ENCODE measurements at places on chromosomes 4 and X.

- no peak overlapping the region for H3K27ac ChIP-seq
- H3K4me1 ChIP-seq, result no peaks in the 10 kb centered on the region
- no peaks in the 10 kb centered on the region for H3K27me3 ChIP-seq
These were observed 45.0 kb downstream of the CRLF2 start for GRCh38 chrX:1167466-1167865.

GRCh38 chrX:43870011-43870410 lies 12.2 kb downstream of the MAOB start:
- no peak overlapping the region for H3K4me3 ChIP-seq
- no peaks in the 10 kb centered on the region for H3K4me1 ChIP-seq
- no peaks in the 10 kb centered on the region for H3K27me3 ChIP-seq

- no peak overlapping the region for H3K27ac ChIP-seq
- no peak overlapping the region for H3K4me3 ChIP-seq
- no peaks in the 10 kb centered on the region for H3K4me1 ChIP-seq
- DNase-seq, result no peak
- H3K27me3 ChIP-seq, result no peaks in the 10 kb centered on the region
- H3K36me3 ChIP-seq, result no peaks in the 10 kb centered on the region
These were observed 50.4 kb upstream of the RPA4 start for GRCh38 chrX:96833333-96833732.

DNA sequence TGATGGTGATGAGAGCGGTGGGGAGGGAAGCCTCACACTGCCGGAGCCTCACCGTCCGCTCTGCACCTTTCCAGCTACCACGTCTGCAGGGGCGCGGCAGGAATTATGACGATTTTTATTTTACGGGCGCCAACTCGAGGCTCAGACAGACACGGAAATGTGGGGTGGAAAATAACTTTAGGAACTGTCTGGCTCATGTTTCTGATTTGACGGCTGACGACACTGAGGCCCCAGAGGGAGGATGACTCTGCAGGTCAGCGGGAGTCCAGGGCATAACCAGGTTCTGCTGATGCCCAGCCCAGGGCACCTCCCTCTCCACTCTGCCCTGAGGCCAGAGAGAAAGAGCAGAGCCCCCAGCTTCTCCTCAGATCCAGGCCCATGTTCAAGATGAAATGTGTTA lies 43.9 kb downstream of the C4orf50 start:
- no peak overlapping the region for H3K4me3 ChIP-seq
- H3K36me3 ChIP-seq, result no peaks in the 10 kb centered on the region
- H3K27me3 ChIP-seq, result no peaks in the 10 kb centered on the region
- no peak overlapping the region for H3K27ac ChIP-seq
- no peaks in the 10 kb centered on the region for H3K4me1 ChIP-seq
- no peak for DNase-seq

GRCh38 chr4:99467887-99468286 lies 32.7 kb upstream of the ADH7 start:
- H3K4me3 ChIP-seq, result no peak overlapping the region
- DNase-seq, result no peak
- no peak overlapping the region for H3K27ac ChIP-seq
- no peaks in the 10 kb centered on the region for H3K36me3 ChIP-seq

DNA sequence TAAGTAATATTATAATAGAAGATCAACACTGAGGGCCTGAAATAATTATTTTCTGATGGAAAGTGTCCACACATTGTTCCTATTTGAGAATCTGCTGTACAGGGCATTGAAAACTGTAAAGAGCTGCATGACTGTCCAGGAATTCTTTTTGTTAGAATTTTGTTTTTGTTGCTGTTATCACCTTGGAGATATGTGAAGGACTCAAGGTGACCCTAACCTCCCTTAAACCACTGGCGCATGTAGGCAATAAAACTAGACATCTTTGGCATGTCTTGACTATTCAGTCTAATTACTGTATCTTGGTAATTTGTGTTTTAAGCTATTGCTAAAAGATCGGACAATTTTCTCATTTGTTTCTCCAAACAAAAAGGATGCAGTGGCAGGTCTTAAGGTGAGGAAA lies 55.5 kb upstream of the SMIM10 start:
- H3K36me3 ChIP-seq, result no peaks in the 10 kb centered on the region
- no peak for DNase-seq
- no peaks in the 10 kb centered on the region for H3K27me3 ChIP-seq
- no peak overlapping the region for H3K27ac ChIP-seq
- no peaks in the 10 kb centered on the region for H3K4me1 ChIP-seq

GRCh38 chrX:97547877-97548578 lies 664.3 kb downstream of the RPA4 start:
- no peaks in the 10 kb centered on the region for H3K36me3 ChIP-seq
- no peak overlapping the region for H3K4me3 ChIP-seq
- no peak overlapping the region for H3K27ac ChIP-seq
- DNase-seq, result no peak
- no peaks in the 10 kb centered on the region for H3K4me1 ChIP-seq

GRCh38 chr4:5237086-5237660 lies 185.9 kb downstream of the STK32B start:
- no peaks in the 10 kb centered on the region for H3K4me1 ChIP-seq
- no peaks in the 10 kb centered on the region for H3K36me3 ChIP-seq
- H3K4me3 ChIP-seq, result no peak overlapping the region
- H3K27me3 ChIP-seq, result no peaks in the 10 kb centered on the region

DNA sequence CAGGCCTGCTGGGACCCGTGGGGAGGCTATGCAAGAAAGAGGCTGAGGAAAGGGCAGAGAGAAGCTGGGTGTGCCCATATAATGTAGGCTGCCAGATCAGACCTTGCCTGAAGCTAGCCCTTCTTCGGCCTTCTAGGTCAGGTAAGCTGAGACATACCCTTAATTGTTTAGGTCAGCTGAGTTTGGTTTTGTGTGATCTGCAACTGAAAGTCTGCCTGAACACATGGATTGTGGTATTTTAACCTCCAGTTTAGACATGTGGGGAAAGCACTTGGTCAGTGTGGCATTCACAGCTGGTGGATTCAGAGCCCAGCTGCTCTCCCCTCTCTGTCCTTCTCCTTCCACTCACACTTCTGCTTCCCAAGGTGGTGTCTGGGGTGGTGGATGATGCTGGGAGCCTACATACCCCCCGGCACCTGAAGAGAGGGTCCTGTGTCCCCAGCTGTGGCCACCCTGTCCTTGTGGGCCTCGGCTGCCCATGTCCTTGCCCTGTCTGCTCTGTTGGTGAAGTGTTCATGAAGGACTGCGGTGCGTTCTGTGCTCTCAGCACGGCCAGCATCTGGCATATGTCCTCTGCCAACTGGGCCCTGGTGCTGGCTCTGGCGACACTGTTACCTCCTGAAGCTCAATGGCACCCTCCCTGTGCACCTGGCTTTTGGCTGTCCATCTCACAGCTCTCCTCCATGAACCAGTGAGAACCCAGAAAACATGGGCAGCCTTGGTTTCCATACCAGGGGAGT lies 82.1 kb downstream of the NAT8L start:
- no peak overlapping the region for H3K27ac ChIP-seq
- no peak overlapping the region for H3K4me3 ChIP-seq
- no peaks in the 10 kb centered on the region for H3K27me3 ChIP-seq
- H3K4me1 ChIP-seq, result no peaks in the 10 kb centered on the region

GRCh38 chrX:136761421-136761820 lies 19.3 kb downstream of the ARHGEF6 start:
- no peaks in the 10 kb centered on the region for H3K27me3 ChIP-seq
- no peak overlapping the region for H3K4me3 ChIP-seq
- peaks cover 71% of the 10 kb centered on the region for H3K4me1 ChIP-seq
- no peak for DNase-seq
- H3K36me3 ChIP-seq, result no peaks in the 10 kb centered on the region
- H3K27ac ChIP-seq, result no peak overlapping the region

DNA sequence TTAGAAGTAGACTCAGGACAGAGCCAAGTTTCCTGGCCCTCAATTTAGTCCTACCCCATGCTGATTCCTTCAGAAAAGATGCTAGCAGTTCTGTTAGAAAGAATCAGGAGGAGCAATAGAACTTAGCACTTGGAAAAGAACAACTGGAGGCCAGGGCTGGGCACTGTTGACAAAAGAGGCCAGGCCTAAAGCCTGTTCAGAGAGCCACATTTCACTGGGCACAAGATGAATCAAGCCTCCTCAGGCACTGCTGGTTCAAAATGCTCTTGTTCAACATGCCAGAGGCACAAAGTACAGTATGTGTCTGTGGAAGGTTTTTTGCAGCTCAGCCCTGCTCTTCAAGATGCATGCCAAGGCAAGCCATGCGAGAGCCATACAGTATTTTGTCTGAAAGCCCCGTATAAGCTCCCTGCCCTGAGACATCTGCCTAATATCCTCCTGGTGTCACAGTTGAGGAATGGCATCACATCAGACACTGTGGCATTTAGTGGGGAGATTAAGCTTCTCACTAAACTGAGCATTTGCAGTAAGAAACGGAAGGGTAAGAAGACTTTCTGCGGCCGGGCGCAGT lies 53.7 kb downstream of the RASL11B start:
- no peaks in the 10 kb centered on the region for H3K27me3 ChIP-seq
- H3K4me3 ChIP-seq, result no peak overlapping the region
- H3K4me1 ChIP-seq, result no peaks in the 10 kb centered on the region
- no peak overlapping the region for H3K27ac ChIP-seq
- no peaks in the 10 kb centered on the region for H3K36me3 ChIP-seq

DNA sequence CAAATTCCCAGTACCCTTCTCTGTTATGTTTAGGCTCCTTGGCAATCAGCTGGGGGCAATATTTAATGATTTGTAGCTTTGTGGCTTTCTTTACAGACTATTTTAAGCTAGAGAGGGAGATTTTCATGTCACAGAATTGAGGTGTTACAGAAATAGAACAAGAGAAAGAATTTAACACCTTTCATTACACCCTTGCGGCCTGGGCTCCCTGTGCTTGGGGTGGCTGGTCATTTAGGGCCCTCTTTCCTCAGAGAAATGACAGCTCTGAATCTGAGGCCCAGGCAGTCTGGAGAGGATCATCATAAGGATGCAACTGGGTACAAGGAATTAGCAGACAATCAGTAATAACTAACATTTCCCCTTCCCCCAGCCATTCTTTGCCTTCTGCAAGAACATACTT lies 104.5 kb upstream of the INTU start:
- H3K36me3 ChIP-seq, result no peaks in the 10 kb centered on the region
- H3K4me3 ChIP-seq, result no peak overlapping the region
- no peaks in the 10 kb centered on the region for H3K4me1 ChIP-seq
- no peak for DNase-seq

DNA sequence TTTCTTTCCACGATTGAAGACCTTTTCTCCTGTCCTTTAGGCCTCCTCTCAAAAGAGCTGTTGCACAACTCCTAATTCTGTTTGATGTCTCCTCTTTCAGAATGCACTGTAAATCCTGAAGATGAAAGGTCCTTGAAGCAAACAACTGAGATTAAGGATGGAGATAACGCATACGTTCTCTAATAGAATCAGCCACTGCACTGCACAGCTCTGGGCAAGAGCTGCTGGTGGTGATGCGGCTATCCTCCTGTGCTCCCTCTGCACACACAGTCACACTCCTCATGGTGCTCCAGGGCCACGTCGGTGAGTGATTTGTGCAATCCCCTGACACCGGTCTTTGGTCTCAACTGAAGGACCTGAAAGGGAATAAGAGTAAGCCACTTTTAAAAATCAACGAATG lies 208.7 kb downstream of the PDGFC start:
- no peaks in the 10 kb centered on the region for H3K27me3 ChIP-seq
- no peaks in the 10 kb centered on the region for H3K4me1 ChIP-seq
- no peak overlapping the region for H3K4me3 ChIP-seq
- H3K27ac ChIP-seq, result no peak overlapping the region

- no peaks in the 10 kb centered on the region for H3K36me3 ChIP-seq
- DNase-seq, result no peak
- H3K27me3 ChIP-seq, result no peaks in the 10 kb centered on the region
- H3K4me3 ChIP-seq, result no peak overlapping the region
These were observed 37.8 kb downstream of the RNF175 start for GRCh38 chr4:153722036-153722435.
